ENCODE measurements at places on chromosomes 5 and 9.

- no peak for DNase-seq
Observed at GRCh38 chr9:131080589-131080988, 15.7 kb upstream of the AIF1L start.

GRCh38 chr9:137141050-137141810, 2.3 kb downstream of the GRIN1 start:
- DNase-seq = no peak

DNA sequence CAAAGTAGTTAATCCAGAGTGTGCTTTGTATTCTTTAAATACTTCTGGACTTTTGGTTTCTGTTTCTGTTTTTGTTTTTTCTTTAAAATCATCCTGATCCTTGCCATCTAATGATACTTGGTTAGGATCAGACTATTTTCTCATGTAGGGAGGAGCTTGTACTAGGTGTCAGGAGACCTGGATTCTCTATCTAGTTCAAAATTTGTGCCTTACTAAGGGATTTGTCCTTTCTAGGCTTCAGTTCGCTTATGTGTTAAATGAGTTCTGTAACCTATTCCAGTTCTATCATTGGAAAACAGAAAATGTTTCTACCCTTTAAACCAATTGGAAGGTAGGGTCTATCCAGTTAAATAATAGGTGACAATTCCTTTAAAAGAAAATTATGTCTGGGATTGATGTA, 3.3 kb upstream of the MEF2C start:
- no peak for DNase-seq

DNA sequence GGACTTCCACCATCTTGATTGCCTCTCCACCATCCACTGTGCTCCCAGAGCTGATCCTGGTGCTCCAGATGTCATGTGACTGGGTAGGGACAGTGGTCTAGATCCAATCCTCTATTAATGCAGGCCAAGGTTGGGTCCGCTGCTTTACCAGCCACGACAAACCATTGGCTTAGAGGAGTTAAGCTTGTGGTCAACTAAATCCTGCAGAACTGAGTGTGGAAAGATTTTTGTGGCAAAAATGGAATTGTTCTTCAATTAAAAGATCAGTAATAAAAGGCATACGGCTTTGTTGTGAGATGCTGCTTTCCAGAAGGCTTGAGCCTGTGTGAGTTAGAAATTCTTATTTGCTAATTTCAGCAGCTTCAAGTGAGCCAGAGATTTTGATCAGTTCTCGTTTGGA, 30.7 kb downstream of the SLC1A3 start:
- DNase-seq = no peak

DNA sequence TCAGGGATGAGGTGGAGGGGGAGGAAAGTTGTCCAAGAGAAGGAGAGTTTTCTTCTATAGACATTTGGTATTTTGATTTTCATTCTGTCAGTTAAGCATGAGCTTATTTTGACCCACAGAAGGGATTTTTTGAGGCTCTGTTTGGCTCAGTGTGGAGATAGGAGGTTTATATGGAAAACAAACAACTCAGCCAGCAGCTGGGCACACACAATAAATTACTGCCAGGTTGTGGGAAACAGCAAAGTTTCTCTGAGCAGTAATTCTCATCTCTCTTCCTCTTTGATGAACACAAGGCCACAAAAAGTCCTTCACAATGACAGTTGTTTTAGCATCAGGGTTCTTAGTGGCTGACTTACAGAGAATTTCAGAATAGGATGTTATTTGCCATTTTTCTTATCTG, 486.1 kb downstream of the KDM4C start:
- DNase-seq = no peak

DNA sequence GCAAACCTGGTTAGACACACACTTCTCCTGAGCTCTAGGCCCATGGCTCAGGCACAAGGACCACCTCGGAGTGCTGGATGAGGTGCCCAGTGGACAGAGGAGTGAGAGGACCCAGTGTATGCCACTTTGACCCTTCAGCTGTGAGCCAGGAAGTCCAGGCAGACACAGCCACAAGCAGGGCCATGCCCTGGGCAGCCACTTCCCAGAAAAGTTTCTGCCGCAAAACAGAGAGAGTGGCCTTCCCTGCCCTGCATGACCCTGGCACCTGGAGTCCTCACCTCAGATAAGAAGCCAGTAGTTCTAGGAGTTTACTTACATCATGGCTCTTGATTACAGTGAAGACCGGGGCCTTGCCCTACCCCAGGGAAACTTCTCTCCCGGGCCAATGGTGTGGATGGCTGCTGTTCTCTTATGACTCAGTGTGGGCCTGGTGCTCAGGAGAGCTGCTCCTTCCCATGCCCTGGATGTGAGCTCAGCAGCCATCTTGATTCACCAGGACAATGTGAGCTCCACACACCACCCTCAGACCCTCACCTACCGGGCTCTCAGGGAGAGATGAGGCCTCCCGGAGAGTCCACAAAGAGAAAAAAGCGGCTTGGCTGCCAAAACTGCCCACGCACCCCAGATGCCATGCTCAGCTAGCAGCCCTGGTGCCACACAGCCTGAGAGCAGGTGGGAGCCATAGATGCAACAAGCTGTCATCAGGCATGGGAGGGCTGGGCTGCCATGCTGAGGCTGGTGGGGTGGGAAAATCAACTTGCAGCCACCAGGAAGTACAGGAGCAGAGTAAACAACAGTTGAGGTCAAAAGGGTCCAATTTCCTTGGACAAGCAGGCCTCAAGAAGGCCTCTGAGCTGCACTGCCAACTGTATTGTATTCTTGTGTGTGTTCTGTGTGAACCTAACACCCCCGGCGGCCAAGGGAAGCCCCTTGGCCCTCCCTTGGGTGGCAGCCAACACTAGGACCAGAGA, 11.7 kb upstream of the IRF1 start:
- no peak for DNase-seq

DNA sequence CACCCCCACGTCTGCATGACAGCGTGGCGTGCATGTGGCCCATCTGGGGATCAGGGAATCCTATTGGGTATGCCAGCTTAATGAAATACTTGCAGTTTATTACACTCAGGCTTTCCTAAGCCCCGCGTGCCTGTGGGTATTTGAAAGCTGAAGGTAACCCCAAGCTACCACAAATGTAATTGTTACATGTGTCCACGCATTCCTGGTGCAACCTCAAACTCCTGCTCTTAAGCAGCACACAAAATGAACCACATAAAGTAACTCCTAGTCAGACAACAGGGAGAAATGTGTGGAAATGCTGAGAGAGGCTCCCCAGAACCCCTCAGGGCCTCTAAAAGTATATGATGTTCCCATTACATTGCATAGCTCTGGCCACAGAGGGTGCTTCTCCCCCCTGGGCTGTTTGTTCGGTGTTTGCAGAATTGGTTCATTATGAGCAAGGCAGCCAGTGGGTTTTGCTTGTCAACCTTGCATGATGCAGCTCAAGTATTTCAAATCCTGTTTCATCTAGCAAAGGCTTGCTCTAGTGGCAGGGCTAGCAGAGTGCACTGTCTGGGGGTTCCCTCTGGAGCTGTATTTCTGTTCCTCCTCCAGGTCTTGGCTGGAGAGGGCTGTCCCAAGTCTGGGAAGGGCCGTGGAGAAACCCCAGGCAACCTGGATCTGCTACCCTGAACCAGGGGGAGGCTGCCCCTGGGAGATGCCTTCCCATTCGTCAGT, 1.8 kb upstream of the DCANP1 start:
- DNase-seq = no peak

- DNase-seq = no peak
Observed at GRCh38 chr5:8843771-8844170, 702.1 kb downstream of the SEMA5A start.

DNA sequence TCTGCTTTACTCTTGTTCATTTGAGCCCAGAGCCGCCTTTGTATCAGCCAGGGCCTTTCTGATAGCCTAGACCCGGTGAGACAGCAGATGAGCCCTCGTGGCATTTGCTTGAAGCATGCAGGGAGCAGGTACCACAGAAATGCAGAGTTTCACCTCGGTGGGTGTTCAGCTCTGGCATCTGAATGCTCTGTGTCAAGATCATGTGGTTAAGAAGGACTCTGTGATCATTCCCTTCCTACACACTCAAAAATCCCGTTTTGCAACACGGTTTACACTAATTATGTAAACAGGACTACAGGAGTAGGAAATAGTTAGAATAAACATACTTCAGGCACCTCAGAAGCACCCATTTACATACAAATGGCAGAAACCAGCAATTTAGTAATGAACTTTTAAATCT, 67.2 kb downstream of the MVB12B start:
- DNase-seq = no peak

GRCh38 chr9:111952559-111952958, 55.9 kb downstream of the UGCG start:
- no peak for DNase-seq

DNA sequence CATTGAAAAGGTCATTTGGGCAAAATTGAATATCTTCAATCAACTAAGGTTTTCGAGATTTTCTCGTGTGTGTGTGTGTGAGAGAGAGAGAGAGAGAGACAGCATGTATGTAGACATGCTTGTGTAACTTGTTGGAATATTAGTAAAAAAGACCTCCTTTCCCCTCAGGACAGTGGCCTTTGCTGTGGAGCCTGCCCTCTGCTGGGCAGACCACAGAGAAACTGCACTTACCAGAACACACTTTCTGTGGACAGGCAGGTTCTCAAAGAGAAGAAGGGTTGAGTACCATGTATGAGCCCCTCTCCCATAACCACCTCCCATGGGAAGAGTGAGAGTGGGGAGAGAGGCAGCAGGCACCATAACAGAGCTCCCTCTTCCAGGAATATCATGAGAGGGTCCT, 45.6 kb downstream of the CFAP90 start:
- no peak for DNase-seq

GRCh38 chr9:117535434-117535833, 120.6 kb upstream of the ASTN2 start:
- no peak for DNase-seq

DNA sequence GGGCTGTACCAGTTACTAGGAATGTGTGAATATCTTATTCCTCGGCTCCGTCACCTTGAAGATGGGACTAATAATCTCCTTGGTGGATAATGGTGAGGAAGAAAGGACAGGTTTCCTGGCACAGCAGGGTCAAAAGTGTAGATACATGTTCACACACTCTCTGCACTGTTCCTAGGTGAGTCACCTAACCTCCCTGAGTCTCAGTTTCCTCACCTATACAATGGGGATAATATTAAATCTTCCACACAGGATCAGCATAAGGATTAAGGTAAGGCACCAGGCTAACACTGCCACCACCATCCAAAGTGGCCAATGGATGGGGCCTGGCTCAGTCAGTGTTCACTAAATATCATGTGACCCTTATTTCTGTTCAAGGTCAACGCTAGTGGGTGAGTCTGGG, 66.9 kb downstream of the PSMB7 start:
- no peak for DNase-seq

GRCh38 chr5:160835376-160835775, 16.6 kb downstream of the ATP10B start:
- no peak for DNase-seq

- no peak for DNase-seq
Observed at GRCh38 chr9:134051319-134051718, 16.5 kb downstream of the BRD3 start.

GRCh38 chr5:23027331-23027730, 174.2 kb upstream of the CDH12 start:
- no peak for DNase-seq

DNA sequence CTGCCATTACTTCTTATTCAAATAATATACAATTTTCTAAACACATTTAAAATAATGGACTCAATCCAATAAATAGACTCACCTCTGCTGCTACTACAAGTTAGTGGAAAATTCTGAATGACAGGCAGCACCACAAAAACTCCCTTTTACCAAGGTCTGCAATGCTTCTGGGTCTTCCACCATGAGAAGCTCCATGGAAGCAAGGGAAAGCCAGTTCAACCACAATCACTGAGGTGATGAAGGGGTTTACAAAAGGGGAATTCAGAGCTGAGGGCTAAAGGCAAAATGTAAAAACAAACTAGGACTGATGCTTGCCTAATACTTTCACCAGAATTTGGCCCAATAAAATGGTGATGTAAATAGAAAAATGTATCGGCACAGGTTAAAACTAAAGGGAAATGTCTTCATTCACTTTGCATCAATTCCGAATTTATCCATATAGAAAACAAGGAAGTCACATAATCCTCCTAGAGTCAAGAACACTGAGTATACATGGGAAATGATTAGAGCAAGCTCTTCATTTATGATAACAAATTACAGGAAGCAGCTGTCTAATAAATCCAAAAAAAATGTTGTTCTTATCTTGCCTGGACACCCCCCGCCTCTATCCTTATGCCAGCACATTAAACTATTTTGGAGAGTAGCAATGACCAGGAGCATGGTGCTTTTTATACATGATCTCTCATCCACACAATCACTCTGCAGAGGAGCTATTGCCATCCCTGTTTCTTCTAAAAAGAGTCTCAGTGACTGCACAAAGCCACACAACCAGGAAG, 66.3 kb upstream of the NFIB start:
- no peak for DNase-seq

GRCh38 chr9:37923118-37923795, 19.3 kb upstream of the SLC25A51 start:
- no peak for DNase-seq

DNA sequence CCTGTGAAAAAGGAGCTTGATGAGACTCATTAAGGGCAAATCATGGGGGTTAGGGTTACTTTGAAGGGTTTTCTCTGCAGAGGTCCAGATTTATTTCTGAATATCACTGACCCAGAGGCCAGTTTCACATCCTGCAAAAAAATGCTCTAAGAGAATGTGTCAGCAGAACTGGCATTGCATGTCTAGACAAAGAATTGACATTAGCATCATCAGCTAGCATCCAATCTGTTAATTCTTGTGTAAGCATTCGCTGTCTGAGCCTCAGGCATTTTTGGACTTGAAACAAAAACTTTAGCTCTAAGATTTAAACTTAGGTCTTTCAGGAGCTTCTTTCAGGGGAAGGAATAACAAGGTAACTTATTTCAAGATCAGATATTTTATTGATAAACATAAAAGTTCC, 187.9 kb upstream of the ELL2 start:
- DNase-seq = no peak

- DNase-seq = no peak
Observed at GRCh38 chr5:164191240-164191639, 685.8 kb downstream of the MAT2B start.

GRCh38 chr5:122101636-122102285, 23.7 kb upstream of the LOX start:
- no peak for DNase-seq

DNA sequence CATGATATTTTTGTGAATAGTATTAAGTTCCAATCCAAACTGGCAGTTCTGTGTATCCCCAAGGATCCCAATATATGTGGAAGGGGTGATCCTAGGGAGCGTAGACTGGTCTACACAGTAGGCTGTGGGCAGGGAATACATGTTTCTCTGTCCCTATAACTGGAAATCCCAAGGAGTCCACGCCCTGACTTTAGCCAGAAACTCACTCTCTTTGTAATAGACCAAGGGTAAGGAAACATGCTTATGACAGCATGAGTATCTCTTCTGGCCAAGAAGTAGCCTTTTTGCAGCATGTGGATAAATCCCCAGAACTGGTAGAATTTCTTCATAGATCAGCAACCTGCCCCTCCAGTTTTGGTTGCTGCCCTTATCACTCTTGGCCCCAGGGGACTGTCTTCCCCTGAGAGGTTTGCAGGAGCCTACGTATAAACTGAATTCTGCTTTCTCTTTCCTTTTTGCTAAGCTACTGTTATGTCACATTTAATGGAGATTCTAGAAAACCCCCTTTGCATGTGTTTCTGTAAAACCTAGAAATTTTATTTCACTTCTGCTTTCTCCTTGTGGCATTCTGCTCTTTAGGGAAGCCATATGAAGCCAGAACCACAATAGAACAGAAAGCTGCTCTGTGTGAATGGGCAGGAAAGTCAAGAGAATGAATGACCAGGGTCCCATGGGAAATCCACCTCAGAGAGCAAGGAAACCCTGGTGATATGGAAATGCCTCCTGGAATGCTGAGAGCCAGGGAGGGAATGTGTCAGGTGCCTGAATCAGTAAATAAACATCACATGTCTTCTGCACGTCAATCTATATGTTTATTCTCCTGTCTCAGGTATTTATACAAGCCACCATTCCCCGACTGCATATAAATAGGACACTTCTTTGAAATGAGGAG, 3.5 kb downstream of the IFNA2 start:
- no peak for DNase-seq

All from stimulated activated CD8-positive, alpha-beta memory T cell treated with anti-CD3 and anti-CD28 coated beads, Interleukin-15, amount 100 ng/mL, for 24 hours (primary cell).